ENCODE measurements at places on chromosomes 3 and 15. TPM values are rescaled to one million over a fixed set of nuclear protein-coding genes. Genes with fewer than 3 reads are reported as not detected.

DNA sequence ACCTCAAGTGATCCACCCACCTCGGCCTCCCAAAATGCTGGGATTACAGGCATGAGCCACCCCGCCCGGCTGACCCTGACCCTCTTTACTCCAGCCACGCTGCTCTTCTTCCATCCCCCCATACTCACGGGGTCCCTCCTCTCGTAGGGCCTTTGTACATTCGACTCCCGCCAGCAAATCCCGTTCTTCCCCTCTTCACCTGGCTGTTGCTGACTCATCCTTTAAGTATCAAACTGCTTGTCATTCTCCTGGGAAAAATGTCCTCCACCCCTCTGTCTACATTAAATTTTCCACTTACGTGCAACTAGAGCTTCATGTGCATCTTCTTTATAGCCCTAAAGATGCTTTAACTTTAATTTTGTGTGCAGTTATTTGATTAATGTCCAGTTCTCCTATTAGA is 203.1 kb downstream of the OPA1 start:
- DNase-seq, result no peak

DNA sequence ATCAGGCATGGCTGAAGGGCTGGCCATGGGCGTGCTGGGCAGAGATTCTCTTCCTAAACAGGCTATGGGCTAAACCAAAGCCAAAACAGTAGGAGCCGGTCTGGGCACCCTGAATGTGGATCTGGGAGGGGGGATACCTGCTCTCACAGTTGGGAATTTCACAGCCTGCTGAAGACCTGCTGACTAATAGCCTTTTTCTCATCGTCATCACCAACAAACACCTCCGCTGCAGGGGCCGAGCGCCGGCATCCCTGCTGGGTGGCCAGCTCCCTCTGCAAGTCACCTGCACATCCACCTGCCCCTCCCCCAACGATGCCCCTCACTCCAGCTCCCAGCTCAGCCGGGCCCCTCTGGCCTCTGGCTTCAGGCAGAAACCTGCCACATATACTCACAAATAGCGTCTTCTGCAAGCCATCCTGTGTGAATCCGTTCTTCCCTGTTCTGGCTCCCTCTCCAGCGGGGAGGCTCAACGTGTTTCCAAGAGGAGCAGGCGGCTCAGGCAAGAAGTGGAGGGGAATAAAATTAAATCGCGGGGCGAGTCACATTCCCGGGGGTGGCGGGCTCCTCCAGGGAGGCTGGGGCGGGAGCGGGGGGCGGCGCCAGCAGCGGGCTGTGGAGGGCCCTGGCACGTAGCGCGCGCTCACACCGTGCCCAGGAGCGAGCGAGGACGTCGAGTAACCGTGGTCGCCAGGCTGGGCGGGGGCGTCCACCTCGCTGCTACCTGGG is 466 bp downstream of the IQSEC1 start:
- DNase-seq, result no peak

GRCh38 chr15:66883284-66883911 is 181.4 kb downstream of the SMAD6 start:
- peak; percentile 92 for DNase-seq

DNA sequence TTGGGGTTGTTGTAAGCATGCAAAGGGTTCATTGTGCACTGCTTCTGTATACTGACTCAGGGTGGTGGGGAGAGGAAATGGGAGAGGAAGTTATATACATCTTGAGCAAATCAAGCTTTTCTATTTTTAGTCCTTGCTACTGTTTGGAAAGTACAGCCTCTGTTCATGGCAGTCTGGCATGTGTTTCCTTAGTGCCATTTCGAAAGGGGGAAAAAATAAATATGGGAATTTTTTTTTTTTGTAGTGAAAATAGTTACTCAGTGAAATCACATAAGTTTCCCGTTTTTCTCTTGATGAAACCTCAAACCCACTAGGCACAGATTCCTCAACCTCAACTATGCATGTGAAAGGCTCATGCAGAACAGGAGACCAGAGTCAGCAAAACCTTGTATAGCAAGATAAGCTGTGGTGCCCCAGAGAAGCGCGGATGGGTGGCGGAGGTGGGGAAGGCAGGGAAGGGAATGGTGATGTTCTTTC is 353.3 kb downstream of the LPP start:
- DNase-seq, result peak; percentile 71

DNA sequence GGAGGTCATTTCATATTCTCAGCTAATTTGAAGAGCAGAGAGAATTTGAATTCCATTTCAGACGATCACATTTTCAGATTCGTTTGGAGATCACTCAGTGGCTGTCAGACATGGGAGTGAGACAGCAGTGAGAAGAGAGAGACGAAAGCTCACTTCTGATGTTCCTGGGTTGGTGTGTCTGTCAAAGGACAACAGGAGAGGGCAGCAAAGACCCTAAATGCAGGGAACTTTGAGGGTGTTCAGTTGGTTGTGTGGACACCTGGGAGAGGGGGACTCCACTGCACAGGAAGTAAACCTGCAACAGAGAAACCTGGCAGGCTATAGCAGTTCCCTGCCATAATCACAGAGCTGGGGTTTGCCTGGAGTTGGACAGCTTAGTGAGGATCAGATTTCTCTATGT is 675.1 kb downstream of the SQOR start:
- DNase-seq, result no peak

DNA sequence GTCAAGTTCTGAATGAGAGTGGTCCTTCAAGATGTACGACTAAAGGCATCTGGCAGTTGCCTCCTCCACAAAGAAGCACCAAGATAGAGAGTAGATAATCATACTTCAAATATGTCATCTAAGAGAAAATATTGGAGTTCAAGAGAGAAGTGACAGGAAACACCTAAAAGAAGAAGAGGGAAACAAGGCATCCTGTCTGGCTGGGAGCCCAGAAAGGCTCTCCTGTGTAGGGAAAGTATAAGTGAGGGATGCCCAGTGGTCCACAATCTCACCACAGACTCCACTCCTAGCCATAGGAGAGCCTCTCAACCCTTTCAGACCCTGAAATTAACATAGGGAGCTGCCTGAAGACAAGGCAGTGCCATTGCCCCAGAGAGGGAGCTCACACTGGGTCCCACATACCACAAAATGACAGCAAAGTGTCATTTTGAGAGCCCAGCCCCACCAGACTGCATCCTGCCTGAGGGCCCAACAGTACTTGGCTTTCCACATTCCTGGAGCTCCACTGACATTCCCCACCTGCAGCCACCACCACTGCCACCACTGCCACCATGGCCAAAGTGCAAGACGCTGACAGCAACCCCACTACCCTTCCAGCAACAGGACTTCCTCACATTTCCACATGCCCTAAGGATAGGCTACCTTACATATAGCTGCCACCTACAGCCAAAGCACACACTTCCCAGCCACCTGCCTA is 210.6 kb downstream of the ATP8B4 start:
- no peak for DNase-seq

DNA sequence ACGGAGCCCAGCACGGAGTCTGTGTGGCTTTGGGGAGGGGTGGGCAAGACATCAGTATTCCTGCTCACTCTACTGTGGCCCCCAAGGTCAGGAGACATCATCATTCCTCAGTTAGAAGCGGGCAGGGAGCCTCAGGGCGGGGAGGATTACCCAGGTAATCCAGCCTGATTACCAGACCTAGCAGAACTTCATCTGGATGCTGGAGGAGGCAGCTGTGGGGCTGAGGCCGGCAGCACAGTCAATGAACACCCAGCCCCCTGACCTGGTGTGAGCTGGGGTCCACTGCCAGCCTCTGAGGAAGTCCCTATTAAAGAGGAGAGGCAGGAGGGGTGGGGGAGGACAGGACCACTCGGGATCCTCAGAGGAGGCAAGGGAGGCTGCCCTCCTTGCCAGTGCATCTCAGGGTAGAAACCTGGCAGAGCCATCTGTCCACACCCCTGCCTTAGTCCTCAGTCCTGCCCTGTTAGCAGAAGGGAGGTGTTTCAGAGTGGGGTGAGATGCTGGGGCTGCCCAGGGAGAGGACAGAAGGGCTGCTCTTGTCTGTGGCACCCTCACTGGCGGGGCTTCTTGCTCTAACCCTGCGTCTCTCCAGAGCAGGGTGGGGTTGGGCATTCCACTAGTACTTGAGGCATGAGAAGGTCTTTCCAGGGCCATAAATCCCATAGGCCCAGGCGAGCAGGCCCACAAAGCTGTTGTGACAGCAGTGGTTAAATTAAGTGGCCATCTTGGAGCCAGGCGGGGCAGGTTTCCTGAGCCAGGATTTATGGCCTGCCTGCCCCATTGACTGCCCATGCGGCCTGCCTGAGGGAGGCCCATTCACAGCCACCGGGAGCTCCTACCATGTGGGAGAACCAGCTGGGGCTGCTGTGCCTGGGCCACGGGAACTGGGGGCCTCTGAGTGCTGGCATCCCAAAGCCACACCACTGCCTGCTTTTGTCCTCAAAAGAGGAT is 82.1 kb downstream of the LINGO1 start:
- no peak for DNase-seq

DNA sequence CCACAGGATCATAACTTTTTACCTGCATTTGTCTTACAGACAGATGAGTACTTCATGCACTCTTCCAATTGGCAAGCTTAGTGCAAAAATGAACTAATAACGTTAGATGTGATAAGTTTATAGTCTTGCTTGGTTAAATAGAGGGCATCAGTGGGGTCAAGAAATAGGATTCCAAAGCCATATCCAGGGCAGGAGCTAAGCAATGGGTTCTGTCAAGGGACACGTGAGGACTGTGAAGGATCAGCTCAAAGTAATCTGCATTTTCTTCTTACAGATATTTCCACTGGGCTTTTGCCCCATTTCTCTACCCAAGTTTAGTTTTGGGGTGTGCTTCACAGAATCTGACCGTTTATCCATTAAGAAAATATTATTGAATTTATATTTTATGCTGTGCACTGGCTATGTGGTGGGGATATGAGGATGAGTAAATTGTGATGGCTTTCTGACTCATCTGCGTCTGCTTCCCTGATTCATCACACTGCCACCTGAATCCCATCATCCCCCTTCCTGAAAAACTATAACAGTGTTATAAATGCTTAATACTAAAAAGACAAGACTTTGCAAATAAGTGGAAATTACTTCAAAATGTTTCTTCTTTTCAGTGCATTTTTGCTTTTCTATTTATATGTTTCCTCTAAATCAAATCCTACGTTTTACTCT is 17.5 kb downstream of the PPP2R3A start:
- no peak for DNase-seq

GRCh38 chr15:92669432-92669831 is 13.9 kb upstream of the FAM174B start:
- no peak for DNase-seq

GRCh38 chr3:15051531-15051930 is 13.6 kb downstream of the MRPS25 start:
- no peak for DNase-seq

- no peak for DNase-seq
Observed at GRCh38 chr3:122230174-122230573, 46.7 kb downstream of the CASR start.

DNA sequence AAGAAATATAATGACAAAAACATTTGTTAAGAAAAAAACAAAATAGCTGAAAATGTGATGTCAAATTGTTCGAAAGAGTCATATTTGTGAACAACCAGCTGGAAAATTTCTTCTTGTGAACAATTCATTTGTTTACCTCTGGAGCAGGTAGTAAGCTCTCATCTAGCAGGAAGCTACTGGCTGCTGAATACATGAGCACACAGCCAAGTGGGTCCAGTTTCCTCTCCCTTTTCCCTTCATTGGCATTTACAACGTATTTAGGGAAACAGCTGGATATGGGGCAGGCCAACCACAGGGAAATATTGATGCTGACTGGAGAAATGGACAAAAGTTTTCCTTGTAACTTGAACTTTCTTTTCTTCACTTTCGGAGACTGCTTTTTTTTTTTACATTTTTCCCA is 1354.7 kb upstream of the EPHA6 start:
- no peak for DNase-seq

GRCh38 chr3:53256704-53257055 is 858 bp upstream of the TKT start:
- DNase-seq, result no peak

GRCh38 chr15:96336596-96337364 is 6.3 kb downstream of the NR2F2 start:
- no peak for DNase-seq

- DNase-seq, result no peak
Observed at GRCh38 chr3:170102431-170102830, 64.6 kb downstream of the GPR160 start.

GRCh38 chr3:173770011-173770410 is 372.5 kb downstream of the NLGN1 start:
- no peak for DNase-seq

- no peak for DNase-seq
Observed at GRCh38 chr3:78974181-78974790, 793.5 kb downstream of the ROBO1 start.

DNA sequence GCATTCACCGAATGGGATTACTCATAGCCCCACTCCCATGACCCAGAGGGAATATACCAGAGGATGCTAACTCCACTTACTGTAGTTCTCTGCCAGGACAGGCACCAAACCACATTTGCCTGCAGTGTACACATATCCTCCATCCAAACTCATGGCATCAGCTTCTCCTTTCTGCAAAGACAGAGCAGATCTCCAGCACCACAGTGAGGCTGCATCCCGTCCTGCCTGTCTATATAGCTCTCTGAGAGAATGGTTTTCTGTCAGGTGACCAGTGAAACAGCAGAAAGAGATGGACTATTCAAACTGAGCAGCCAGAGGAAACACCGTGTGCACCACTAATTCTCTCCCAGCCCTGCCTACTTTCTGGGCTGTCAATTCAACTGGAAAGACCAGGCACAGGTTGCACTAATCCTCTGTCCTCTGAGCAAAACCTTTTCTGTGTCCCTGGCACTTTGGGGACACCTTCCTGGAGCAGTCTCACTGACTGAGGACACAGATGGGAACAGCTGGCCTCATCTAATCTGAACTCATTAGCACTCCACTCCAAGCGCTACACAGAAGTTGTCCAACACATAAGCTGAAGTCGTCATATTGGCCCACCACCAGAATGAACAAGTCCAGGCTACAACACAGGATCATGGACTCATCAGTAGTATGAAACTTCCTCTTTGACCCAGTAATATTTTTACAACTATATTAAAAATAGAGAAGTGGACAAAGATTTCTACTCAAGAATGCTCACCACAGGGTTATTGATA is 17.3 kb downstream of the LTF start:
- DNase-seq, result no peak

GRCh38 chr15:99651023-99651807 is 82.0 kb downstream of the LYSMD4 start:
- DNase-seq, result no peak

GRCh38 chr3:27253831-27254230 is 115.4 kb downstream of the NEK10 start:
- peak; percentile 23 for DNase-seq

Gene FEZF2
- not detected for total RNA-seq

Gene KIAA1143
- 16.7 TPM for total RNA-seq

Gene CASR
- total RNA-seq, result not detected

Gene TTLL13
- not detected for total RNA-seq

Gene NR1I2
- total RNA-seq, result not detected

Gene RAB43
- total RNA-seq, result 39.2 TPM

Gene RAF1
- total RNA-seq, result 72.3 TPM

Gene ZNF80
- total RNA-seq, result not detected

Gene PLSCR2
- total RNA-seq, result not detected

Data from glomerular endothelial cell (primary cell).